Stimulated activated CD8-positive, alpha-beta memory T cell treated with anti-CD3 and anti-CD28 coated beads, Interleukin-15, amount 100 ng/mL, for 48 hours (primary cell): ENCODE measurements at places on chromosomes 1 and 21.
A peak's percentile ranks its signal among the peaks of the same experiment; 100 is the strongest.

- no peak for DNase-seq
Measured at GRCh38 chr1:14975119-14975518, 178.4 kb upstream of the TMEM51 start.

DNA sequence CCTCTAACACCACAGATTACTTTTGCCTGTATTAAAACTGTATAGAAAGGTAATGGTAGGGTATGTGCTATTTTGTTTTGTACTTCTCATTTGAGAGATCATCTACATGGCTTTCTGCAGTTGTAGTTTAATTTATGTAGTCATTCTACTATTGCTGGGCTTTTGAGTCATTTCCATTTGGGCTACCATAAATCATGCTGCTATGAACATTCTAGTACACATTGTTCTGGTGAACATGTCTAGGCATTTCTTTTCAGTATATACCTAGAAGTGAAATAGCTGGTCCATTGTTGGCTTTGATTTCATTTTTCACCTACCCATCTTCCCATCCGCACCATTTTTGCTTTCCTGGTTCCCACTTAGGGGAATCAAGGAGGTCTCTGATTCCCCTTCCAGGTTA lies 18.7 kb downstream of the EDN2 start:
- no peak for DNase-seq

DNA sequence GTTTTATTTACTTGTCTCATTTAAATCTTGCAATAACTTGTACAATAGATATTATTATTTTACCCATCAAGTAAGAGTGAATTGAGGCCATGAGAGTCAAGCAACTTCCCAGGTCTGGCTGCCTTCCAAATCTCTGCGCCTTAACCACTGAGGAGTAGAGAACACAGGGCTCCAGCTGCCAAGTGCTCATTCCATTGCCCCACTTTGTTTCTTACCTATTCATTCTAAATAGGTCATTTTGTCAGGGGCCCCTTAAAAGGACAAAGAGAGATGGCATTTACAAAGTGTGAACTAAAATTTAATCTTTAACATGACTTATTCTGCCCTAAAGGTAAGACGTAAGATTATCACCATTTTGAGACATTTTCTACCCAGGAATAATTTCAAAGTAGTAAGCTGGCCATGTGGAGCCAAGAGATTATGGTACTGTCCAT lies 3.5 kb downstream of the PPP1R15B start:
- DNase-seq, result no peak

GRCh38 chr1:41013796-41014195 lies 7.7 kb downstream of the SLFNL1 start:
- DNase-seq, result no peak

DNA sequence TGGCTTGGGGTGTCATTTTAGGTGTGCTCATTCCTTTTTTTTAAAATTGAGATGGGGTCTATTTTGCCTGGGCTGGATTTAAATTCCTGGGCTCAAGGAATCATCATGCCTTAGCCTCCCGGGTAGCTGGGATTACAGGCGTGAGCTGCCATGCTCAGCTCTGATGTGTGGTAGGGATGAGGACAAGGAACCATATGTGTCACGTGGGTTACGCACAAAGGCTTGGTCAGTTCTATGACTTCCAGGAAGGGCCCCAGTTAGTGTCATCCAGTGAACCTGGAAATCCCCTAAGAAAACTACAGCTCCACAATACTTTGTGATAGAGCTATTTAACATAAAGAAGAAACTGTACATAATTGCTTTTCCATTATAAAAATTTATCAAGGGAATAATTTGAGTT lies 6.7 kb upstream of the METTL25B start:
- DNase-seq, result no peak

DNA sequence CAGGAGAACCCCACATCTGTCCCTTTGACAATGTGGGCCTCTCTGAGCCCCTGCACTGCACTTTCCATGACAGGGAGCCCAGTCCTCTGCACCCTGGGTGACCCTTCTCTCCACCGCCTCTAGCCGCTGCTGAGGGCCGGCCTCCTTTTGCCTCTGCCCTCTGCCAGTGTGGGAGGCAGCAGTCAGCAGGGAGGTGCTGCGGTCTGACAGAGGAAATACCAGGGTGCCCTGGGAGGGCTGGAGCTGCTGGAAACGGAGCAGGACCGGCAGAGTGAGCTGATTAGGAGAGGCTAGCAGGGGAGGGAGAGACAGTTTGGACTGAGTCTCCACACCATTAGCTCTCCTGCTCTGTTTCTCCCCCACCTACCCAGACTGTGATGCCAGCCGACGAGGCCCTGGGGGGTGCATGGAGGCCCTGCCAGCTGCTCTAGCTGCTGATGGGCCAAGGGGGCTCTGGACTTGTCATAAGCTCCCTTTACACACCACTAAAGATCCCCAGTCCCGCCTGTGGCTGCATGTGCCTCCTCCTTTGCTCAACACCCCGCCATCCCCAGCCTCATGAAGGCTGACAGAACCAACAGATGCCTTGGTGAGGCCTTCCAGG lies 171.1 kb upstream of the KLHDC7A start:
- no peak for DNase-seq

DNA sequence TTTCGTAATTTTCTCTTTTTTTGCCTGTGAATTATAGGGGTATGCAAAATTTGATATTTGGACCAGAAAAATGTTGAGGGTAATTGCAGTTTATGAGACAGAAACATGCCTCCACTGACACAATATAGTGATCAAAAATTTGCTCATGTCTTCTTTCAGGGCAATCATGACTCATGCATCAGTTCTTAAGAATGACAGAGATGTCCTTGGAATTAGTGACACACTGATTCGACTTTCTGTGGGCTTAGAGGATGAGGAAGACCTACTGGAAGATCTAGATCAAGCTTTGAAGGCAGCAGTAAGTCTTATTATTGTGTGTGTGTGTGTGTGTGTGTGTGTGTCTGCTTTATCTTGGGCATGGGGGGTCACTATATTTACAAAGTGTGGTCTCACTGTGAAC lies 27.5 kb downstream of the CTH start:
- no peak for DNase-seq

GRCh38 chr1:19356266-19356665 lies 44.1 kb downstream of the SLC66A1 start:
- no peak for DNase-seq

GRCh38 chr1:5456090-5456811 lies 536.0 kb downstream of the NPHP4 start:
- no peak for DNase-seq

- no peak for DNase-seq
Measured at GRCh38 chr1:218488986-218489385, 143.8 kb downstream of the TGFB2 start.

DNA sequence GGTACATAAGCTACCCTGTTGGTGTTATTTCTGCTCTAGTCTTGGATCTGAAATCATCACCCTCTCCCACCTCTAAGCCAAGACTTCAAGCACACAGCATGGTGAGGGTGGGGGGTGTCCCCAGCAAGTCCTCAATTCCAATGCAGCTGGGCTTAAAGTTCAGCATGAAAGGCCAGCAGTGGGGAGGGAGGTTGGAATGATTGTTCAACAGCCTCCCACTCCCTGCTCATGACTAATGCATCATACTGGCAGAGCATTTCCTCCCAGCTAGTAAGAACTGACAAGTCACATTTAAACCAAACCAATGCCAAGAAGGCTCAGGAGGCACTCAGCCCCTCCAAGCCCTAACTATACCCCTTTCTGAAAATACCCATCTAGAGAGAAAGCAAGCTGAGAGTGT lies 50.1 kb downstream of the TIAM1 start:
- peak; percentile 64 for DNase-seq

- DNase-seq, result no peak
Measured at GRCh38 chr1:226956942-226957713, 17.0 kb downstream of the COQ8A start.

DNA sequence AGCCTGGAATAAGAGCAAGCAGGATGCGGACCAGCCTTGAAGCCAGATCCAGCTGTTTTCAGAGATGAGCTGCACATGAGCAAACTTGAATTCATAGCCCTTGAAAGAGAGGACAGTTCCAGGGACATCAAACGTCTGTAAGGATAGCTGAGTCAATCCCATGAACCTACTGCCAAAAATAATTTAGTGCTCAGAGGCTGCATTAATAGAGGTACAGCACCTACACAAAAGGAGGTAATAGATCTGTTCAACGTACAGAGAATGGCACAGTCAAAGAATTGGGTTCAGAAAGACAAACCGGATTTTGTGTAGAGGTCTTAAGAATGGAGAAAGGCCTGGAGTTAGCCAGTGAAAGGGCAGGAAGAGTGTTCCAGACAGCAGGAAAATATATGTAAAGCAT lies 110.8 kb upstream of the ZC3H12A start:
- no peak for DNase-seq

DNA sequence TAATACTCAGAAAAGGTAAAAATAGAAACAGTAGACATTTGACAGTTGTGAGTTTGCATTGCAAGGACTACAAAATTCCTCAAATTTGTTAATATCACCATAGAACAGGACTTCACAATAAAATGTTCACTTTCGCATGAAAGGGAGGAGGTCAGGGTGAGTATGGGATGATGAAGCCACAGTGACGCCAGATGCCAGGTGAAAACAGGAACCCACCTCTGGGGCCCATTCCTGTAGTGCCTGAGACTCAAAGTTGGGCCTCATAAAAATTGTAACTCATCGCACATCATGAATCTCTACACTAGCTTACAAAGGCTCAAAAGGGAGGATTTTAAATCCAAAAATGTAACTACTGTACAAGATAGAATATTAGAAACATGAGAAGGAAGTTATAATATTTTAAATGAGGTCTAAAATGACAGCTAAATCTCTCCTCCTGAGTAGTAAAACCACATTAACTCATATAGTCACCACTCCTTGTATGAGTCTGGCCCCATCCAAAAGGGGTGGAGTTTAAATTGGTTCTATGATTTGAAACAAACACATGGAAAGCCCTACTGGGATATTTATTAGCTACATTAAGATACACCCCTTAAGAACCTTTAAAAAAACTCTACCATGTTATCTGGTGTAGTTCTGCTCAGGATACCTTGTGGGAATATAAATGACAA lies 93.7 kb downstream of the ETS2 start:
- DNase-seq, result no peak

DNA sequence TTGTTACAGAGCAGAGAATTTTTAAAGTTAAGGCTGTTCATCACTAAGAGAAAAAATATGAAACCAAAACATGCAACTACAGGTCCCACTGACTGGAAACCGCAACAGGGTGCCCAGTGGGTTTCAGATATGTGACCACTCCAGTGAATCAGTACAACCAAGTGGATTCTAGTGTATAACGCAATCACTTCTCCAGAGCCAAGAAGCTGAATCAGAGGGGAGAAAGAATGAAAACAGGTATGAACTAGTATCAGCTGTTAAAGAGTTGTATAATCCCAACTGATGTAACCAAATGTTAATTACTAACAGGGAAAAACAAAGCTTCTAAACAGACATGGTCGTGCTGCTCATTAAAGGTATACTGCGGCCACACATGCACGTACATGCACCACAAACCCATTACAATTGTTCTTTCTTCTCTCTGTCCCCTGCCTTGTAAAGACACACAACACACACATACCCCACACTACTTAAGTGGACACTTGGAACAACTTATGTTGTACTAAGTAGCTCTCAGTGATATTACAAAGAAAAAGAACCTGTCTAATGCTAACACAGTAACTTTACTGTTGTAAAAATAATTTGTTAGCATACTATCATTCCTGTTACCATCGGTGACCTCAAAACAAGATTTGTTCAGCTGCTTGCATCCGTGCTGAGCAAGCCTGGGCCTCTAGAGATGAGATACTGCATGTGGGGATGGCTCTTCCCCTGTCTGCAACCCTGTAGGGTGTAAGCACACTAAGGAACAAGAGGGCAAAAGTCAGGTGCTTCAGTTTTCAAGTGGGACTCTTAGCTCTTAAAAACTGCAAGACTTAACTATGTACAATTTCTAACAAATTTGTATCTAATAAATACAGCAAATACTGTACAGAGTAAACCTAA lies 74.2 kb downstream of the PTPN14 start:
- DNase-seq, result no peak

DNA sequence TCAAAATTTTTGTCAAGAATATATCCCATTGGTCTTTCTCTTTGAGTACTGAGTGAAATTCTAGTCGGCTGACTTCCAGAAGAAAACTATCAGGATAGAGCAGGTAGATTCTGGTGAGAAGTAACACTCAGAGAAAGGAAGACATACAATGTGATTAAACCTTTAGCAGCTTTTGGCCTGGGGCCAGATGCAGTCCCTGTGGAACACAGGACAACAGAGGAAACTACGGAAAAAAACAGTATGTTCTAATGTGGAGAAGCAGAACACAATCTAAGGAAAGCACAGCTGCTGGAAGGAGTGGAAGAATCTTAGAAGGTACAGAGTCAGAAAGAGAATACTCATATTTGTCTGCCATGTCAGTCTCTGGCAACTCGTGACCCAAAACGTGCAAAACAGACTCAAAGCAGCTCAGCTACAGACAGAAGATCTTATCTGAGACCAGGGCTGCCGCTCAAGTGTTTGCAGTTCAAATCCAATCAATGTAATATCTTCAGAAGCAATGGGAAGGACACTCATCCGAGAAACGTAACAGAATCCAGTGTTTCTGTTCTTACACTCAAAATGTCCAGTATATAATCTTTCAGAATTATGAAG lies 283.8 kb downstream of the MRPL39 start:
- DNase-seq, result no peak

DNA sequence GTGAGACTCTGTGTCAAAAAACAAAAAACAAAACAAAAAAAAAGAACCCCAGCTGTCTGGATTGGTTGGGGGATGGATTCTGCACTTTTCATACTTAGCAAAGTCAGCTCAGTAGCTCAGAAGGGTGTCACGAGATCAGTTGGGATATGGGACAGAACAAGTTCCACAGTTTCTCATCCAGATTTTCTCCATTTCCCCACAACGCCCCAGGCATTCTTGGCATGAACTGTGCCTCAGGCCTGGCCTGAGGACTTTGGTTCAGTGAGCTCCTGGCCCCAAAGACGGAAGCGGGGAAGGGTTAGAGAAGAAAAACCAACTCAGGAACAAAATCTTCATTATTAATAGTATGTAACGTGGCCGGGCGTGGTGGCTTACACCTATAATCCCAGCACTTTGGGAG lies 1.9 kb downstream of the AKR7A2 start:
- no peak for DNase-seq

DNA sequence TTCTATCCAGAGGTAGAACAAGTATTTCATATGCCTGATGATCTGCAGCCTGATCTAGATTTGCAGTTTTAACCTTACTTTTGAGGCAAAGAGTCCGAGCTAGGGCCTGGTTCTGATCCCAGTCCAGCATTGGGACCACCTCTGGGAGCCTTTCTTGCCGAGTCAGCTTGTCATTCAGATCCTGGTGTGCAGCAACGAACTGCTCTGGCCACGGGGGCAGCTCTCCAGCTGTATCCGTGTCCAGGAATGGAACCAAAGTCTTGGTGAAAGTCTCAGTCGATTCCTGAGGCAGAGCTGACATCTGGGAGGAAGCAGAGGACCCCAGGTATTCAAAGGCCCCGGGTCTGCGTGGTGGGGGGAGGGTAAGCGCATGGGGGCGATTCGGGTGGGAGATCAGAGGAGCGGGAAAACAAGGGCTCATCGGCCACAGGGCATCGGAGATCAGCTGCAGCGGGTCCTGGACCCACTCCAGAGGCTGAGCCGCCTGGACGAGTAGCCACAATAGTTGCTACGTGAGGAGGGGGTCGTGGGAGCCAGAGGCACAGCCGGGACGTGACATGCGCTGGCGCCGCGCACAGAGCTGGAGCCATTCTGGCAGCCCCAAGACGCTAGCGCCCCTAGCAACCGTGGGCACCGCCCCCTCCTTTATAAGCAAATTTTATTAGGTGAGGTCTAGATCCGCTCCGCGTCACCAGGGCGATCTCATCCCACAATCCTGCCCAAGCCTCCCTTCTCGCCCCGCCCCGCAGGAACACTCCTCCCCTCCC lies 32.4 kb upstream of the BSDC1 start:
- no peak for DNase-seq
